Hematopoietic multipotent progenitor cell treated with erythropoietin and hydrocortisone succinate and interleukin-3 and kit ligand, for 4 days (in vitro differentiated cells): ENCODE measurements at places on chromosomes 5 and 9.

DNA sequence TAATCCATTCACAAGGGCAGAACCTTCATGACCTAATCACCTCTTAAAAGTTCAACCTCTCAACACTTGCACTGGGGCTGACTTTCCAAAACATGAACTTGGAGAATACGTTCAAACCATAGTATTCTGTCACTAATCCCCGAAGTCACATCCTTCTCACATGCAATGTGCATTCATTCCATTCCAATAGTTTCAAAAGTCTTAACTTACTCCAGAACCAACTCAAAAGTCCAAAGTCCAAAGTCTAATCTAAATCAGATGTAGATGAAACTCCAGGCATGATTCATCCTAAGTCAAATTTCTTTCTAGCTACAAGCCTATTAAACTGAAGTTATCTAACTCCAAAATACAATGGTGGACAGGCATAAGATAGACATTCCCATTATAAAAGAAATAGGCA lies 21.7 kb upstream of the ADAMTSL1 start:
- DNase-seq, result no peak

GRCh38 chr5:174383210-174384167 lies 338.0 kb downstream of the NSG2 start:
- DNase-seq, result no peak

DNA sequence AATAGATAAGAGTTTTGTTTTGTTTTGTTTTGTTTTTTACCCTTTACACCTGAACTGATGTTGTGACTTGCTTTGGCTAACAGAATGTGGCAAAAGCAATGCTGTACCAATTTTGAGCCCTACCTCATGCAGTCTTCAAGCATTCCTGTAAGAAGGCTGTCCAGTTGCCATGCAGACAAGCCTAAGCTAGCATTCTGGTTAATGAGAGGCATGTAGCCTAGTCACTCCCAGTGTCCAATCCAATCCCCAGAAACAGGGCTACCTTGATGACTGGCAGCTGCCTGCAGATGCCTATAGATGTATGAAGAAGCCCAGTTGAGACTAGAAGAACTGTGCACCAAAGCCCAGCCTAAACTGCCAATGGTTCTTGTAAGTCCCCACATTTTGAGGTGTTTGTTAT lies 9.4 kb upstream of the EFNA5 start:
- DNase-seq, result no peak

GRCh38 chr9:88747768-88748167 lies 212.8 kb downstream of the NXNL2 start:
- peak; percentile 83 for DNase-seq

GRCh38 chr5:143916451-143916850 lies 104.5 kb downstream of the HMHB1 start:
- no peak for DNase-seq
